Ecto neural progenitor cell (in vitro differentiated cells): ENCODE measurements at places on chromosomes 11 and 22.

GRCh38 chr11:69212798-69213110 is 57.0 kb downstream of the SMIM38 start:
- DNase-seq, result peak; percentile 29

DNA sequence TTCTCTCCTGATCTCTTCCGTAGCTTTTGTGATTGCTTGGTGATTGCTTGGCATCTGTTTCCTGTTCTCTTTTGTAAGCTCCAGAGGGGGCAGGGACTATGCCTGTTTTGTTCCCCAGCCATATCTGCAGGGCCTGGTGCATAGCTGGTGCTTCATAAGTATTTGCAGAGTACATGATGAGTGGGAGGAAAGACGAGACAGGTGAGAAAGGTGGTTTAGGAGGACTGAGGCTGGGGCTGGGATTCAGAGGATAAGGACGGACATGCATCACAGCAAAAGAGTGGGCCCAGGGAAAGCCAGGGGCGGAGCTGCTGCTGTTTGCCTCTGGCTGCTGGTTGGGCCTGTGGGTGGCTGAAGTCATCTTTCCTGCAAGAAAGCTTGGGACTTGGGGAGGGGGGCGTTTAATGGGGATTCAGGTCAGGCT is 62.4 kb downstream of the DSCAML1 start:
- no peak for DNase-seq

- no peak for DNase-seq
Observed at GRCh38 chr11:24421766-24422165, 75.1 kb upstream of the LUZP2 start.

DNA sequence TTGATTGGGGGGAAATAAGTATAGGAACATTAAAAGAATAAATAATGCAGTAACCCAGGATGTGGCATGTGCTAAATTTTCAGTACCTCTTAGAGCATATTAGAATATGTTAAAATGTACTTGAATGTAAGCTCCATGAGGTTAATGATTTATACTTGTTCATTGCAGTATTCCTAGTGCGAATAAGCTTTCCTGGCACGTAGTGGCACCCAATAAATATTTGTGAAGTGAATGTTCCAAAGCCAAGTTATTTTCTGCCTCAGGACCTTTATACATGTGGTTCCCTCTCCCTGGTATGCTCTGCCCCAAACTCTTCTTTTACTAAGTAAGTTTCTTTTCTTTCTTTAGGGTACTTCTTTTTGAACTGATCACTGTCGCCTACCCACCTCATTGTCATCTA is 118.8 kb downstream of the DBX1 start:
- DNase-seq, result no peak

GRCh38 chr11:2194877-2195755 is 23.5 kb upstream of the TH start:
- DNase-seq, result peak; percentile 87

DNA sequence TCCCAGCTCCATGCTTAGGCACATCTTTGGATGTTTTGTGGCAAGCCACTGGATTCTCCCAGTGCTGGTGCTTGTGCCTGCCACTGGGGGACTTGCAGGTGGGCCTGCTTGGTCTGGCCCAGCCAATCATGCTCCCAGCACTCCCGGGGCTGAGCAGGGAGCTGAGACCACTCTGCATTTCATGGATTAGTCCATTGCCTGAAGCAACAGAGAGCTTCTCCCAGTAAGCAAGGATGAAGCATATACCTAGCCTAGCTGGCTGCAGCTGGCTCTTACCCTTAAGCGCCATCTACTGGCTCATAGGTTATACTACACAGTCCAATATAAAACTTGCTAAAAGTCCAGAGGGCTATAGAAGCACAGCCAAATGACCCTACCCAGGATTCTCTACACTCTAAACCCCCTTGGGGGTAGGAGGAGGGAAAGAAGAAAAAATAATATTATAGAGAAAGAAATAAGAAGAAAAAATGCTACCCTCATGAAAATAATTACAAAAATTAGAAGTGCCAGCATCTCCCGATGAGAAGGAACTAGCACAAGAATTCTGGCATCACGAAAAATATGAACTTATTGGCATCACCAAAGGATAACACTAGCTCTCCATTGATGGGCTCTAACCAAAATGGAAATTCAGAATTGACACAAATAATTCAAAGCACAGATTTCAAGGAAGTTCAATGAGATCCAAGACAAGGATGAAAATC is 275.3 kb downstream of the C11orf87 start:
- DNase-seq, result peak; percentile 55

- no peak for DNase-seq
Observed at GRCh38 chr11:47003180-47003877, 66.8 kb downstream of the CSTPP1 start.

DNA sequence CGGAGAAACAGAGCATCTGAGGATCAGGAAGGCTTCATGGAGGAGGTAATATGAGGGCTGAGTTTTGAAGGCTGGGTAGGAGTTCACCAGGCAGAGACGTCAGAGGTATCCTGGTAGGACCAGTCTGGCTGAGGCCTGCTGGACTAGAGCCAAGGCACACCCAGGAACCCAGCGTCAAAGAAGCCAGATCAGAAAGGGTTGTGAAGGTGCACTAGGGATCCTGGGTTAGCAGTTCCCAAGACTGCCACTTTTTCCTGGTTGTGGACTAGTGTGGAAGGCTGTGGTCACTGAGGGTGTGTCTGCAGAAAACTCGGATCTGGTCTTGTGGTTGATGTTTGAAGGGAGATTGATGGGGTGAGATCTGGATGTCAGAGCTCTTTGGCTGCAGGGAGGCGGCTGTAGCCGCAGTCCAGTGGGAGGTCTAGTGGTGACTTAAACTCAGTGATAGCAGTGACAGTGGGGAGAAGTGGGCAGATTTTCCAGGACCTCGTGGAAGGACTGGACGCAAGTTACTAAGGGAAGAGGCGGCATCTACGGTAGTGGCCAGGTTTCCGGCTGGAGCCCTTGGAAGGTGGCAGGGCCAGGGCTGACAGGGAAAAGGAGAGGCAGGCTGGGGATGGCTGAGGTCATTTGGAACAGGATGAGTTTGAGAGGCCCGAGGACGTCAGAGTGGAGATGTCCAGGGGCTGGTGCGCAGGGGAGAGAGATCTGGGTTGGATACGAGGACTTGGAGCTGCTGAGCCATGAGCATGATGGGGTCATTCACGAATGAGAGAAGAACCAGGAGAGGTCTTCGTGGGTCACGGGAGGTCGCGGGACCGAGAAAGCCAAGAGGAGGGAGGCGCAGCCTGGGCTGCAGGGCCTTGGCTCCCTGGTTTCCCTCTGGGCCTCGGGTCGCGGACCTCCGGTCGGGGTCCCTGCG is 10.9 kb downstream of the RELA start:
- no peak for DNase-seq

DNA sequence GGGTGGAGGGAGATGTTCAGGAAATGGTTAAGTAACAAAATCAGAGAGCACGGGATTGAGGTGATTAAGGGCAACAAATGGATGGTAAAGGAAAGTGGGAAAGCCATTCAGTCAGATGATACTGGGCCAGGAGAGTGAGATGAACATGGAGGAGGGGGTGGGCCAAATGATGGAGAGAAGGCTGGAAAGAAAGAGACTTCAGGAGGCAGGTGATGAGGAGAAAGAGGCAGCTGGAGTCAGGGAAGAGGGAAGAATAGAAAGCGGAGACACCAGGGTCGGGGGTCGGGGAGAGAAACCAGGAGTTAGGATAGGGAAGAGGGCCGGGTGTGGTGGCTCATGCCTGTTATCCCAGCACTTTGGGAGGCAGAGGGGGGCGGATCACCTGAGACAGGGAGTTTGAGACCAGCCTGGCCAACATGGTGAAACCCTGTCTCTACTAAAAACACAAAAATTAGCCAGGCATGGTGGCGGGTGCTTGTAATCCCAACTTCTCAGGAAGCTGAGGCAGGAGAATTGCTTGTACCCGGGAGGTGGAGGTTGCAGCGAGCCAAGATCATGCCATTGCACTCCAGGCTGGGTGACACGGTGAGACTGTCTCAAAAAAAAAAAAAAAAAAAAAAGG is 4.7 kb upstream of the KDM2A start:
- DNase-seq, result no peak

DNA sequence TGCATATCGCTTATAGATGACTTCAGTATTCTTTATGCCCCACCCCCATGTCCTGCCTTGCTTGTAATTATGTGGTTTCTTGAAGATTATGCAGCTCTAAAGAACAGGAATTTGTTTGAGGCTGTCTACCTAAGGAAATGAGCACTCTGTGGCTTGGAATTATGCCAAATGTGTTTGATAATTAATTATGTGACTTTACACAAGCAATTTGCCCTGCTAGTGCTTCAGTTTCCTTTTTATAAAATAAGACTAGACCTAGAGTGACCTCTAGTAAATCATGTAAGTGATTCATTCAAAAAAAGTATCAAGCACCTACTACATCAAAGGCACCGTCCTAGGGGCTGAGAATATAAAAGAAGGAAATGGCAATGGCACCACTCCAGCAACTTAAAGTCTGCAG is 491.5 kb upstream of the KIRREL3 start:
- no peak for DNase-seq

DNA sequence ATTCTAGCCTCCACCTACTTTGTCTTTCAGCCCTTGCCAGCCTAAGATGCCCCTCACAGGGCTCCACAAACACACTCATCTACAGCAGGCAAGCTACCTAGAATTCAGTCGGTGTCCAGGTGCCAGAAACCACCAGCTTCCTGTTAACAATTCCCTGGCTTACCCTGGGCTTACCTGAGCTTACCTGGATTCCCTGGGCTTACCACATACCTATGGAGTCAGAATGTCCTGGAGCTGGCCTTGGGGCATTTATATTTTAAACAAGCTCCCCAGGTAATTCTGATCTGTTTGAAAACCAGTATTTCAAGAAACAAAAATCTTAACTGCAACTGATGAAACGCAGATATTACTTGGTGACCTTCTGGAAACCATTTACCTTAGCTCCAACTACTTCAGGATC is 123.6 kb downstream of the SLC1A2 start:
- DNase-seq, result no peak

DNA sequence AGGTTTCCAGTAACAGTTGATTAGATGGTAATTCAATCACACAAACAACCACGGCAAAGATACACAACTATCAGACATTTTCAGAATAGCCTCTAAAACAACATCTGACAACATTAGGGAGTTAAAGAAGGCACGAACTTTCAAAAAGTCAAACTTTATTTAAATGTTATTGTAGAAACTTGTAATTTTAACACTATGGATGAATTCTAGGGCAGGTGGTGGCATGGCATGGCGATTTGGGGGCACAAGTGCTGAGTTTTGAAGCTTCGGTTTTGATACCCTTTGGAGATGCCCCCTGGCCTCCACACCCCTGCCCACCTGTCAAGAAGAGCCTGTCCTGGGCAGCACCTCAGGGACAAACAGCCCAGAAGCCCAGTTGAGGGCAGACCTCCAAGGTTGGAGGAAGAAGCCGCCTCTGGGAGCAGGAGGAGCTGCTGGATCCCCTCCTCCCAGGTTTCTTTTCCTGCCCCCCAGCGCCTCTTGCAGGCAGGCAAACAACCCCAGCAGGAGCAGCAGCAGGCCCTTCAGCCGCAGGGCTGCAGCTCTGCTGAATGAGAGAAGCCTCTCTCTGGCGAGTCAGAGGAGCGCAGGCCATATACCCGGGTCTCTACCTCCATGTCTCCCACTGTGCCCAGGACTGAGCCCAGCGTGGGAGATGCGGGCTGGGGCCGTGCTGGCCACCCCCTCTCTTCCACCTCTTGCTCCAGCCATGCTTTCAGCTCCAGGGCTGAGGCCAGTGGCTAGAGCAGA is 102.1 kb upstream of the IGLL5 start:
- DNase-seq, result no peak

DNA sequence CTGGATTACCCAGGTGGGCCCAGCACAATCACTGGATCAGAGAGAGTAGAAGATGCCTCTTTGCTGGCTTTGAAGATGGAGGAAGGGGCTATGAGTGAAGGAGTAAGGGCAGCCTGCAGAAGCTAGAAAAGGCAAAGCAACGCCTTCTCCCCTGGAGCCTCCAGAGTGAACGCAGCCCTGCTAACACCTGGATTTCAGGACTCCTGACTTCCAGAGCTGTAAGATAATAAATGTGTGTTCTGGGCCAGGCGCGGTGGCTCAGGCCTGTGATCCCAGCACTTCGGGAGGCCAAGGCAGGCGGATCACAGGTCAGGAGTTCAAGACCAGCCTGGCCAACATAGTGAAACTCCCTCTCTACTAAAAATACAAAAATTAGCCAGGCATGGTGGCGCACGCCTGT is 102.4 kb downstream of the MORC2 start:
- DNase-seq, result no peak

GRCh38 chr11:45208135-45208534 is 61.7 kb downstream of the PRDM11 start:
- DNase-seq, result no peak

DNA sequence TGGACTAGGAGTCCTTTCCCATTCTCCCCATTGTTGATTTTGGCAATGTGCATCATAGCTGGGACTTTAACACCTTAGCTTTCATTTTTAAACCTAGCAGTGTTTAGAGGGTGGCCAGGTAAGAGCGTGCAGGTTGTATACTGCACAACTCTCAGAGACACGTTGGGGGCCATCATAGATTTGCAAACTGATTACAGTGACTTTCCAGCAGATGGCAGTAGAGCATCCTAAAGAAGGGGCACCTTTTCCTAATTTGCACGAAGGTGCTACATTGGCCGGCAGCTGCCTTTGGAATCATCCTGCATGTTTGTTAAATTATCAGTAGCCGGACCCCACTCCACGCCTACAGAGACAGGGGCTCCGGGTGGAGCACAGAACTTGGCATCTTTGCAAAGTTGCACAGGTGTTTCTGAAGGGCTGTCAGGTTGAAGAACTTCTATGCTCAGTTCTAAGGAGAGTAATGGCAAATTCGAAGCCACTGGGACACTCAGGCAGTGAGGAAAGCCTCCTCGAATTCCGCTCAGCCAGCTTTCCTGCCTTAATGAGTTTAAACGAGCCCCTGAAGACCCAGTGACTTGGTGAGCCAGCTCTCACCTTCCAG is 7.7 kb downstream of the LHFPL7 start:
- no peak for DNase-seq

DNA sequence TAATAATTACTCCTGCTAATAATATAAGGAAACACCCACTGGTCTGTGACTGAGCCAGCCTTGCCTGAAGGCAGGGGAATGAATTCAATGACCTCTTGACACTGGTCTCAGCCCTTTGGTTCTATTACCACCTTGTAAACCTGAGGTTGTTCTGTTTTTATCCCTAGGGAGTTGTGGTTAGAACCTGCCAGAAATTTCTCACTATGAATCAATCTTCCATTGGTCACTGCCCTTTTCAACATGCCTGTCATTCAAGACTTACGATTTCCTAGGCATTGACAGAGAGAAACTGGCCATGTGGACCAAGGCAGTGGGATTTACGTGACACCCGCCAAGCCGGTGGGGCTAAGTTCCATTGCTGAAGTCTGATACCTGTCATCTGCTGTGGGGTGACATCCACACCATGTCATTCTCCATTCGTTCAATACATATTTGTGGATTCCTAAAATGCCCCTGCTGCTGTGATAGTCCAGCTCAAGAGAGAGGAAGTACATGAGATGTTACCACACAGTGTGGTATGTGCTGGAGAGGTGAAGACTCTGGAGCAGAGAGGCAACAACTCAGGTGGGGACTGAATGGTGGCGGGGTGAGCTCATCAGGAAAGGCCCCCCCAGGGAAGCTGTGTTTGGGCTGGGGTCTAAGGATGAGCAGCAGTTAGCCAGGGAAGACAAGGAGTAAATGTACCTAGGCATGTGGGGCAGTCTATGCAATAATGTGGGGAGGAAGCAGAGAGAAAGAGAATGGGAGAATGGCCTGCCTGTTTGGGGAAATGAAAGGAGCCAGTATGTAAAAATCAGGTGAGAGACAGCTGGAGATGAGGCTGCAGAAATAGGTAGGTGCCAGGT is 15.2 kb upstream of the EHF start:
- DNase-seq, result no peak
